Activated T-helper 1 cell treated with anti-CD3 and anti-CD28 coated beads, Interleukin-12 subunit alpha, Interleukin-12 subunit beta, Interleukin-2, Interleukin-4 antibody, amounts not matched to agents 30 ng/mL and 10 ng/mL and 1 ng/mL, durations not matched to agents 14 hours and 24 hours and 36 hours (primary cell): ENCODE measurements at places on chromosomes 2 and 18.

DNA sequence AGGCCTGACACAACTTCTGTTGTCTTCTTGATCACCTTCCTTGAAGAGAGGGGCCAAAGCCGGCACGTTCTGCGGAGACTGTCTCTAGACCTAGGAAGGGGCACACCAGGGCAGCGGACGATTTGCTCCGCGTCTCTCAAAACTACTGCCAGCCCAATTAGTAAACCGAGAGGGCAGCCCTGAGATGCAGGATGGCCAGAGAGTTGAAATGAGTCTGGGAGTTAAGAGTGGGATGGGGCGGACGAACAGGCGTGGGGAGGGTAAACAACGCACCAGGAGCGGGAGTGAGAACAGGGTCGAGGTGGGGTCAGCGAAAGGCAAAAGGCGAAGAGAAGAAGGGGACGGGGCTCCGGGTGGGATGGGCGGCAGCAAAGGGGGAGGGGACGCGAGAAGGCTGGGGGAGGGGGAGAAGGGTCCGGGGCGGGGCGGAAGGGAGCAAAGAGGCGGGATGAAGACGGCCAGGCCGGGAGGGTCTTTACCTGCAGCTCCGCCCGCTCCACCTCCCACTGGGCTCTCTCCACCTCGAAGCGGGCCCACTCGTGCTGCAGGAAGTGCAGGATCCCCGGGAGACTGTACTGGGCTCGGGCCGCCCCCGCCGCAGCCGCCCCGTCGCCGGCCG lies 476 bp downstream of the STRN start:
- peak; percentile 13 for DNase-seq

- no peak for DNase-seq
Observed at GRCh38 chr2:233108611-233109490, 48.7 kb downstream of the INPP5D start.

DNA sequence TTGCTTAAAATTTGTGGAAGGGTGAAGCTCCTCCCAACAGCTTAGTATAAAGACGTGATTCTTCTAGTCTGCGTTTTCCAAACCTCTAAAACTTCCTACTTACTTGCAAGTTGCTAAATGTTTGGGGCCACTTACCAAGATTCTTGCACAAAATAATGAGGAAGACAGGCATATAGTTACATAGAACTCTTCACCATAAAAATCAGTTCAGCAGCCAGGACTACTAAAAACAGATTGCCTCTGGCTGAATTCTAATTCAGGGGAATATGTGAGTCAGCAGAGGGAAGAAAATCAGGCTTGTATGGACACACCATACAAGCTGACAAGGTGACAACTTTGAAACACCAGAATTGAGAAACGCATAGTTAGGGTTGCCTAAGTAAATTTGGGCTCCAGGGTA lies 2.8 kb upstream of the PEX13 start:
- DNase-seq: no peak

GRCh38 chr18:51346404-51346803 lies 148.9 kb upstream of the MEX3C start:
- DNase-seq: no peak

DNA sequence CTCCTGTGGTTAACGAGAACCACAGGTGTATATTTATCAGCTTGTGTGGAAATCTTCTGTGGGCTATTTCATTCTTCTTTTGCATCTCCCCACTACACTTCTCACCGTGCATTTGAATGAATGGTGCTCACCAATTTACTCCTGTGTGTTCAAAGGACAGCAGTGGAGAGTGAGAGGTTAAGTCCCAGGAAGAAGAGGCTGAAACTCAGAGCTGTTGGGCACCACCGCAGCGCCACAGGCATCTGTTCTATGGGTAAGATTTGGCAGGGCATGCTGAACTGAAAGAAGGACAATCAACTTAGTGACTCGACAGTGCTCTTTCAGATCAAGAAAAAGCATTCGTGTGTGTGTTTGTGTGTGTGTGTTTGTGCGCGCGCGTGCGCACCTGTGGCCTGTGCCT lies 297.9 kb upstream of the SIX2 start:
- no peak for DNase-seq

DNA sequence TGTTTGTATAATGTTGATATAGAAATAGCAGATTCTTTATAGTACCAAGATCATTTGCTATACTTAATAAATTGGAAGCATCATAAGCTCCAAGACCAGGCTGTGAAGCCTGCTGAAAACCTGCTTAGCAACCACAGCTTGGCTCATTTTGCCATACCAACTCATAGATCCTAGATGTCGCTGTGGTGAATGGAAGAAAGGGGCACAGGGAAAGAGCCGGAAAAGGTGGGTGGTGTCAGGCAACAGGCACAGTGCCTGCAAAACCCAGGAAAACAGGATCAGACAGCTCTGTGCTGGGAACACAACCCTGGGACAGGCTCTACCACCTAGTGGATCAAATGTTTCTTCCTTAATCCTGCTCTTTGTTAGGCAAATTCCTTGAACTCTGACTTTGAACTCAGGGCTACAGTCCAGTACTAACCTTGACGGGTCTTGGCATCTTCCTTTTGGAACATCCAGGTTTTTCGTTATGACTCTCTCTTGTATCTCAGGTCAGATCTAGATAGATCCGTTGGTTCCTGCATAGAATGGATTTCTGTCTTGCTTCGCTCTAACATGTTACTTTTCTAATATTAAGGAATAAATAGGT lies 31.6 kb downstream of the TWSG1 start:
- no peak for DNase-seq

- no peak for DNase-seq
Observed at GRCh38 chr2:231807020-231807419, 20.8 kb downstream of the COPS7B start.
